AG09309 (cell line): ENCODE measurements at places on chromosomes 7 and 10.

GRCh38 chr10:124564881-124565280 is 103.3 kb downstream of the LHPP start:
- no peak for DNase-seq

DNA sequence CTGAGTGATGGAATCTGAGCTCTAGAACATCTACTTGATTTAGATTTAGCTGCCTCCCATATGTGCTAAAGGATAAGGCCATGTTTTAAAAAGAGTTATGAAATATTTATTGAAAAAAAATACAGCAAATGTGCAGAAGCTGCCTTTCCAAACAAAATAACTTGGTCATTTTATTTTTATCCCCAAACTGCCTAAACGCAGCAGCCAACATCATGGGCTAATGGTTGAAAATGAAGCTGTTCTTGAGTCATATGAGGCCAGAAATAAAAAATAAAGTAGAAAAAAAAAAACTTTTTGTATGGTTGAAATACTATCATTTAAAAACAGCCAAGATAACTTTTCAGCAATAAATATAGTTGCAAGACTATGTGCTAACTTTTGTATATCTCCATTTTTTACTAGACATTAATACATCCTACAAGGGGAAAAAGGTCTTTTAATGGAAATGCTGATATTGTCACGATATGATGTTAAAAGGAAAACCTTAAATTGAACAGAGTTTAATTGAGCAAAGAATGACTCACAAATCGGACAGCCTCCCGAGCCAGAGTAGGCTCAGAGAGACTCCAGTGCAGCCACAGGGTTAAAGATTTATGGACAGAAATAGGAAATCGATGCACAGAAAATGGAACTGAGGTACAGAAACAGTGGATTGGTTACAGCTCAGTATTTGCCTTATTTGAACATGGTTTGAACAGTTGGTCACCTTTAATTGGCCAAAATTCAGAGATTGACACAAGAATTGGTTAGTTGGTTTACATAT is 305.8 kb downstream of the MDFIC start:
- DNase-seq = no peak

DNA sequence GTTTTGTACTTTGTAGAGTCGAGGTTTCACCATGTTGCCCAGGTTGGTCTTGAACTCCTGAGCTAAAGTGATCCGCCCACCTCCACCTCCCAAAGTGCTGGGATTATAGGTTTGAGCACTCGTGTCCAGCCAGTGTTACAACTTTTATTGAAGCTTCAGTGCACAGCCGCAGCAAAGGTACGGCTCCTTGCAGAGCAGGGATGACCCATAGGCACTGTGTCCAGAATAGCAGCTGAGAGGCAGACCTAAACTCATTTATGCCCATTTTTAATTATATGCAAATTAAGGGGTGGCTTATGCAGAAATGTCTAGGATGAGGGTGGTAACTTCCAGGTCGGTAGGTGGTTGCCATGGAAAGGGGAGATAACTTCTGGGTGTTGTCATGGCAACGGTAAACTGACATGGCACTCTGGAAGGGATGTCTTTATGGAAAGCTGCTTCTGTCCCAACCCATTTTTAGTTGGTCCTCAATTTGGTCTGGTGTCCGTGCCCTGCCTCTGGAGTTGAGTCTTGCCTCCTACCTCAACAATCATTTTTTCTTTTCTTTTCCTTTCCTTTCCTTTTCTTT is 22.7 kb downstream of the NYAP1 start:
- DNase-seq = no peak

- no peak for DNase-seq
Measured at GRCh38 chr7:133186060-133186459, 66.8 kb upstream of the EXOC4 start.

DNA sequence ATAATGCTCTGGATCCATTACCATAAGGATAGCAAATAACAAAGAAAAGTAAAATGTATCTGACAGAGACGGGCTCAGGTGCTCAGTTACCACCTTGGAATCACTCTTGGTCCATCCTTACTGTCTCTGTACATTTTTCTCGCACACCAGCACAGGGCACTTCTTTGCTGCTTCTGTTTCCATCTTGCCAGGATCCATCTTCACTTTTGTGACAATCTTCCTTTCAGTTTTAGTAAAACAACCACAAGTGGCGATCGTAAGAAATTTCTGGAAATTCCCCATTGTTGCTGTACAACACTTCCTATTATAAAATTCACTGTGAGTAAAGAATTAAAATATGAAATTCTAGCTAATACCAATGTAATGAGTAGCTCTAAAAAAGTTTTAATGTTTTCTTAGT is 695.5 kb downstream of the GRM8 start:
- DNase-seq = no peak
